ENCODE measurements at places on chromosomes 6 and 20.

GRCh38 chr6:35089935-35090505, 51.1 kb downstream of the TCP11 start:
- DNase-seq, result no peak

DNA sequence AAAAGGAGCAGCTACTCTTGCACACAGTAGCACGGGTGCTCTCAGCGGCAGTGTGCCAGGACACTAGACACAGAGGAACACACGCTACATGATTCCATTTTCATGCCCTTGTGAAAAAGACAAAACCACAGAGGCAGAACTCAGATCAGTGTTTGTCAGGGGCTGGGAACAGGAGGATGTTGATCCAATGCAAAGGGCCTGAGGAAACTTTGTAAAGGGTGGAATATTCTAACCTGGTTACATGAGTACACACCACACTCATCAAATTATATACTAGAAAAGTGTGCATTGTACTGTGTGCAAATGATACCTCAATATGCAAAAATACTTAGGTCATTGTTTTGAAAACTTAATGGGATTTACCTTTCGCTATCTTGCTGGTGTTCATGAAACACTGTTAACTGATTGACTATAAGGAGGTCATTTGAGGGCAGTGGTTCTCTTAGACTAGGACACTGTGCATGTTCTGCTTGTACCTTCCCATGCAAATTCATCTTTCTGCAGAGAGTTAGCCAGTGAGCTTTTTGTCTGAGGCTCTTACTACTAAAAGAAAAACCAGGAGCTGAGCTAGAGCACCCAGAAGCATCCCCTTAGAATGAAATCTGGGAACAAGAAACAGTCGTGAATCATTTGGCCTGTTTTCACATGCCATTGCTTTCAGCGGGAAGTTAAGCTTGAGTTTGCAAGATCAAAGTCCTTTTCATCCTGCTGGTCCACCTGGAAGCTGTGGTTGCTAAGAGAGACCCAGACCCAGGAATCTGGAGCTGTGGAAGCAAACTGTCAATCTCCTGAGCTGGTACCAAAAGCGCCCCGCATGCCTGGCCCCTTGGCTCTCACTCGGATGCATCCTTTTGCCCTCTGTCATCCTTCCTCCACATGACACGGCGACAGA, 204.8 kb downstream of the TTLL2 start:
- no peak for DNase-seq

DNA sequence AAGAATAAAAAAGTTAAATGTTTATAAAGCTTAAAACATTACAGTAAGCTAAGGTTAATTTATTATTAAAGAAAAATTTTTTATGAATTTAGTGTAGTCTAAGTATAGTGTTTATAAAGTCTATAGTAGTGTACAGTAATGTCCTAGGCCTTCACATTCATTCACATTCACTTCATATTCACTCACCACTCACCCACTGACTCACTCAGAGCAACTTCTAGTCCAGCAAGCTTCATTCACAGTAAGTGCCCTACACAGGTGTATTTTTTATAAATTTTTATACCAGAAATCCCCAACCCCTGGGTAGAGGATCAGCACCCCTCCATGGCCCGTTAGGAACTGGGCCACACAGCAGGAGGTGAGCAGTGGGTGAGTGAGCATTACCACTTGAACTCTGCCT, 24.3 kb upstream of the ADGRF1 start:
- DNase-seq, result no peak

- DNase-seq, result no peak
Observed at GRCh38 chr6:134138226-134138975, 86.0 kb upstream of the SLC2A12 start.

- DNase-seq, result no peak
Observed at GRCh38 chr20:11158146-11158545, 484.3 kb upstream of the JAG1 start.

DNA sequence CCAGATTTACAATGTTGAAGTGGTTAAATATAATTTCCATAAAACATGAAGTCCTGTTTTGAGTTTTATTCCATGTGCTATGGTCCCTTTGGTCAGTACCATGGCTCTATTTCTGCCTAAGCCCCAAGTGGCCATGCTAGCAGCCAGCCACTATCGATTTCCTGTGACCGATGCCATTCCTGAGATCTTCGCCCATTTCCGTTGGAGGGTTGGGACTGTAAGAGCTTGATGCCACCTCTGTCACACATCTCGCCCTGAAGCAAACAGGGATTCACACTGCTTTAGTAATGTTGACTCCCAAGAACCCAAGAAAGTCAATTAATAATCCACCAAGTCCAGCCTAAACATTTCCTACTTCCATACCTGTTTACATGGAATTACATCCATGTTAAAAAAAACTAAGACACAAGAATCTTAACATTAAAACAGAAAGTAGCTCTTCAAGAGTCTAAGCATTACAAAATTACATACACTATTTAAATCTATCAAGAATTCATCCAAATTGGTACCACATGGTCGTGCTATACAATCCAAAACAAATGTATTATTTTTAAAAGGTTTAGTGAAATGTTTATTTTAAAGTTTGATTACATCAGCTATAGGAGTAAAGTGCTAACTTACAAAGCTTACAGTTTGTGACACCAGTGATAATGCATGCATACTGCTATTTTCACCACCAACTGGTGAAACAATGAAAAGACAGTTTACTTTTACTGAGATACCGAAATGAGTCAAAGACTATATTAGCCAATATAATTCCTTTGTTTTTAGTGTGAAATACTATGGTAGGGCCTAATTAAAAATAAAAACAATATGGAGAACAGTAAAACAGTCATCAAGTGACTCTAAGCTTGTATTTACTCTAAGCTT, 2.5 kb downstream of the RBM39 start:
- no peak for DNase-seq

All from T-helper 1 cell (primary cell).